ENCODE measurements at places on chromosomes 1 and 21.
A peak's percentile ranks its signal among the peaks of the same experiment; 100 is the strongest.

GRCh38 chr1:89175601-89176256, at the start of gene GBP7:
Gene GBP7, minus strand, starts transcription at chr1:89176003. Its CDS starts 4,068 bp downstream, at chr1:89171935.
- DNase-seq = no peak
- no peaks in the 10 kb centered on the region for H3K36me3 ChIP-seq
- H3K4me3 ChIP-seq = no peak within 1 kb of the TSS
- no peaks in the 10 kb centered on the region for H3K4me1 ChIP-seq
- H3K27ac ChIP-seq = no peak within 1 kb of the TSS

- DNase-seq = no peak
- peaks cover 32% of the 10 kb centered on the region for H3K27me3 ChIP-seq
- no peaks in the 10 kb centered on the region for H3K36me3 ChIP-seq
- H3K4me1 ChIP-seq = no peaks in the 10 kb centered on the region
- no peak overlapping the region for H3K27ac ChIP-seq
- no peak overlapping the region for H3K4me3 ChIP-seq
These were observed 58.6 kb downstream of the ATP5PO start for GRCh38 chr21:33856893-33857527.

GRCh38 chr1:32350785-32351398, 11.4 kb downstream of the FAM229A start:
- H3K27me3 ChIP-seq = no peaks in the 10 kb centered on the region
- peak overlapping the region; percentile 42 for H3K27ac ChIP-seq
- DNase-seq = peak; percentile 78
- peak overlapping the region; percentile 52 for H3K4me3 ChIP-seq
- H3K36me3 ChIP-seq = no peaks in the 10 kb centered on the region

DNA sequence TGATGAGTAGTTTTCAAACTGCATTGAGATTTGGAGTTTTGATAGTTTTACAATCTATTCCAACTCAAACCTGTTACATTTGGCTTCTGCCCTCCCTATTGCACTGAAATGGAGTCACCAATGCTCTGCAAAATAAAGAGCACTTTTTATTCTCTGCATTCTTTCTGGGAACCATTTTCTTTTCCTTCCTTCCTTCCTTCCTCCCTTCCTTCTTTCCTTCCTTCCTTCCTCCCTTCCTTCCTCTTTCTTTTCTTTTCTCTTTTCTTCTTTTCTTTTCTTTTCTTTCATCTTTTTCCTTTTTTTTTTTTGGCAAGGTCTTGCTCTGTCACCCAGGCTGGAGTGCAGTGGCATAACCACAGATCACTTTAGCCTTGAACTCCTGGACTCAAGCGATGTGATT, 114.2 kb downstream of the TBX19 start:
- no peak overlapping the region for H3K27ac ChIP-seq
- no peak for DNase-seq
- H3K36me3 ChIP-seq = no peaks in the 10 kb centered on the region
- H3K4me1 ChIP-seq = peaks cover 17% of the 10 kb centered on the region
- H3K4me3 ChIP-seq = no peak overlapping the region

DNA sequence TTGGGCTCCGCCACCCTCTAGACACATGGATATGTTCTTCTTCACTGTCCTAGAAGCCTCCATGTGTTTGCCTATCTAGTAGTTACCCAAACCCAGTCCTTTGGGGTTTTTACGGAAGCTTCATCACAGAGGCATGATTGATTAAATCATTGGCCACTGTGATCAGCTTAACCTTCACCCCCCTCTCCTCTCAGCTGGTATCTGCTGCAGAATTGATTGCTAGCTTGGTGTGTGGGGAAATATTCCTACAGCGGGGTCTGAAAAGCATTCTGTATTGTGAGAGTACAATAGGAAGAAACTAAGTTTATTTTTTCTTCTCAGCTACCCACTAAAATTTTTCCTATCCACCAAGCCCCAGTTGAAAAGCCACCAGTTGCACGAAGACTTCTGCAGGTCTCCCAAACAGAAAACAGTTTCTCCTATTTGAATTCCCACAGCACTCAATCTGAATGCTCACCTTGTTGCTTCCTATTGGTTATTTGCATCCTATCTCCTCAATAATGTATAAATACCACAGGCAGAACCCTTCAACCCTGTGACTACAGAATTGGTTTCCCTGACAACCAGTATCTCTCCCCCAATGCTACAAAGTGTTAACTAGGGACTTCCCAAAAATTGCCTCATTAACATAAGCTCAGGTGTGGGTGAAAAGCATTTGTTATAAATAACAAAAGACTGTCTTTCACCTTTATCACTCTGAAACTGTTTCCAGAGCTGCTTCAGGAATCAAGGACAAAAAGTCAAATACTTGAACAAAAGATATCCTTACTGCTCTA, 9.3 kb upstream of the VANGL1 start:
- DNase-seq = no peak
- H3K36me3 ChIP-seq = no peaks in the 10 kb centered on the region
- H3K4me1 ChIP-seq = no peaks in the 10 kb centered on the region
- H3K27ac ChIP-seq = no peak overlapping the region
- H3K4me3 ChIP-seq = no peak overlapping the region
- no peaks in the 10 kb centered on the region for H3K27me3 ChIP-seq

- DNase-seq = no peak
- H3K36me3 ChIP-seq = no peaks in the 10 kb centered on the region
- H3K4me1 ChIP-seq = peaks cover 16% of the 10 kb centered on the region
- H3K4me3 ChIP-seq = peak overlapping the region; percentile 56
- H3K27ac ChIP-seq = peak overlapping the region; percentile 95
- no peaks in the 10 kb centered on the region for H3K27me3 ChIP-seq
These were observed 8.7 kb upstream of the MDM4 start for GRCh38 chr1:204507317-204508105.

- no peak for DNase-seq
- H3K4me3 ChIP-seq = no peak overlapping the region
- H3K4me1 ChIP-seq = no peaks in the 10 kb centered on the region
- no peaks in the 10 kb centered on the region for H3K27me3 ChIP-seq
- H3K36me3 ChIP-seq = peaks cover 25% of the 10 kb centered on the region
These were observed 33.8 kb downstream of the PCNX2 start for GRCh38 chr1:233261695-233262094.

DNA sequence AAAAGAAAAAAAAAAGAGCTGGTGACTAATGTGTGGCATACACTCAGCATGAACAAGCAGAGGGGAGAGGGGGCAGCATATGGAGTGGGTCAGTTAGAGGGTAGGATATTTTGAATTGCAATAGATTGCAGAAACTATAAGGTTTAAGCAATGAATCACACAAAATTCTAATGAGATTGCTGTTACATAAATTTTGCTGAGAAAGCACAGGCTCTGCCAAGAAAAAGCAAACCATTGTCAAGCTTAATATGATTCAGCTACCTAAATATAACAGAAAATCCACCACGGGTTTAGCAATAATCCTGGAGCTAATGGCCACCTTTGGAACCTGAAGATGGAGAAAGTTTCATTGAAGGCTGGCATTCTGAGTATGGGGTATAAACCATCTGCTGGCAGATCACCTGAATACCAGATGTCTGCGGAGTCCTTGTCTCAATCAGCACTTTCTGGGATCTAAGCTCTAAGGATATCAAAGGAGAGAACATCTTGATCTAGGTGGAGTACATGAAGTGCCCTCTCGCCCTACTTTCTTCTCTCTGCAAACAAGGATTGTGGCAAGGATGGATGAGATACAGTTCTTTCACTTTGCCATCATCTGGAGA, 30.3 kb upstream of the ANGPTL7 start:
- DNase-seq = no peak
- peaks cover 2% of the 10 kb centered on the region for H3K36me3 ChIP-seq
- no peaks in the 10 kb centered on the region for H3K4me1 ChIP-seq
- H3K27me3 ChIP-seq = no peaks in the 10 kb centered on the region

DNA sequence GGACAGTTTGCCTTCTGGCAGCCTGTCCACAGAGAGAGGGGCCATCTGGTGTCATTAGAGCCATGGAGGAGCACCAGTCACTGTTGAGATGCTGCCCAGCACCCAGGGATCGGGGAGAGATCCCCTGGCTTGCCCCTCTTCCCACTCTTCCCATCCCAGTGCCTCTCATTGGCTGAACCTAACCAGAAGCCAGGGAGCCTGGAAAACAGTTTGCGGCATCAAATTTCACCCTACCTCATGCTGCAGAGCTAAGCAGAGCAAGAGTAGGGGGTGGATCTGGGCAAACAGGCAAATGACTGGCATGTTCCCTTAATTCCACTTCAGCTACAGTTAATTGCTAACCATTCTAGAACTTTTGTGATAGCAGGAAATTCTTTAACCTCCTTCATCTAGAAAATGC, 19.1 kb downstream of the TRAF5 start:
- no peak overlapping the region for H3K4me3 ChIP-seq
- H3K27me3 ChIP-seq = no peaks in the 10 kb centered on the region
- H3K36me3 ChIP-seq = peaks cover 4% of the 10 kb centered on the region
- peaks cover 63% of the 10 kb centered on the region for H3K4me1 ChIP-seq
- no peak for DNase-seq
- no peak overlapping the region for H3K27ac ChIP-seq

DNA sequence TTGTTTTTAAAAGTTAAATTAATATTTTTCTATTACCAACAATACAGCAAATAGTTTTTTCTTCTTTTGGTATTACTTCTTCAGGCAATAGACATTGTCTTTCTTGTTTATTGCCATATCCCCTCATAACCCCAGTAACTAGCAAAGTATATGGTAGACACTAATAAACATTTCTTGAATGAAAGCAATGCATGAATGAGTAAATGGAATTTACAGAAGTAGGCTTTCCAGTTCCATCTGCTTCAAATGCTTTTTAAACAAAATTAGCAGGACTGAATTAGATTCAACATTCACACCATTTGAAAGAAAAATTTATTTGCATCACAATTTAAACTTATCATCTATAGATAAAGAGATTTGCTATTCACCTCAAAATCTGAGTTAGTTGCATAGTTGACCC, 5.6 kb upstream of the DR1 start:
- H3K36me3 ChIP-seq = peaks cover 11% of the 10 kb centered on the region
- peaks cover 35% of the 10 kb centered on the region for H3K4me1 ChIP-seq
- no peaks in the 10 kb centered on the region for H3K27me3 ChIP-seq
- DNase-seq = no peak
- H3K4me3 ChIP-seq = no peak overlapping the region

DNA sequence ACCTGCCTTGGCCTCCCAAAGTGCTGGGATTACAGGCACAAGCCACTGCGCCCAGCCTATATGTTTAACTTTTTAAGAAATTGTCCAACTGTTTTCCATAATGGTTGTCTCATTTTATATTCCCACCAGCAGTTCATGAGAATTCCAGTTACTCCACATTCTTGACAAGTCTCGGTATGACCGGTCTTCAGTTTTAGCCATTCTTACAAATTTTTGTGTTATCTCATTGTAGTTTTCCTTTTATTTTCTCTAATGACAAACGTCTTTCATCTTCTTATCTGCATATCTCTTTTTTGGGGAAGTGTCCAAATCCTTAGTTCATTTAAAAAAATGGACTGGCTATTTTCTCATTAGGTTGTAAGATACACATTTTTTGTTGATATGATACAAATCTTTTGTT, 132.5 kb downstream of the HS2ST1 start:
- H3K27me3 ChIP-seq = no peaks in the 10 kb centered on the region
- DNase-seq = no peak
- H3K4me3 ChIP-seq = no peak overlapping the region
- H3K36me3 ChIP-seq = no peaks in the 10 kb centered on the region
- H3K27ac ChIP-seq = no peak overlapping the region
- H3K4me1 ChIP-seq = peaks cover 25% of the 10 kb centered on the region

DNA sequence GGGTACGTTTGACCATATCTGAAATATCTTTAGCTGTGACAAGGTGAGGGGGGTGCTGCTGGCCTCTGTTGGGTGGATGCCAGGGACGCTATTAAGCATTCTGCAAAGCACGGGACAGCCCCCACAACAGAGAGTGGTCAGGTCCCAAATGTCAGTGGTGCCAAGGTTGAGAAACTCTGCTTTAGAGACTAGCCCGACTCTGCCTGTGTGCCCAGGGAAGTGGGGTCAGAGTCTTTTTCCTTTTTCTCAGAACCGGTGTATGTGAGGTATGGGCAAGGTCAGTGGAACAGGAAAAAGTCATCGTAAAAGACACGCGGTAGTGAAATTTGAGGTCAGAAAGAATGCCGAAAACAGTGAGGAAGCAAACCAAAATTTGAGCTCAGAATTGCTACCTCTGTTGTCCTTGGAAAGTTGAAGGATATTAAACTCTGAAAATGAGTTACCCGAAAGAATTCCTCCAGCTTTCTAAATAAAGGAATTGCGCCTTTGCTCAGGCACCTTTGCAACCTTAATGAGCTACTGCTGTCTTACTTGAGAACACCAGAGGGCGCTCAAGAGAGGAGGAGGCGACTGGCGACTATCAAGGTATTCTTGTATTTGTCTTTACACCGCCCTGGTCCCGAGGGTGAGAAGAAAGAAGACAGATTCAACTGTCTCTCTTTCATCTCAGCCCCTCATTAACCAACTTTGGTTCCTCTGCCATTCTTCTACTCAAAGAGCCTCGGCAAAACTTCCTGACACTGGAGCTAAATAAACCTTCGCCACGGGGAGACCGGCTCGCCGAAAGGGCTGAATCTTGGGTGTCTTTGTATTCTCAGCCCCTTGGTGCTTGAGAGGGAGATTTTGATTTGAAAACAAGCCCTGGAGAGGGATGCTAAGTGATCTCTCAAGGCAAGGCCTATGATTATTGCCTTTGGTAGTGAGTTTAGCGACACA, 85.4 kb upstream of the OLIG2 start:
- no peaks in the 10 kb centered on the region for H3K27me3 ChIP-seq
- H3K4me1 ChIP-seq = peaks cover 3% of the 10 kb centered on the region
- no peaks in the 10 kb centered on the region for H3K36me3 ChIP-seq
- H3K4me3 ChIP-seq = no peak overlapping the region
- no peak overlapping the region for H3K27ac ChIP-seq
- DNase-seq = peak; percentile 26

DNA sequence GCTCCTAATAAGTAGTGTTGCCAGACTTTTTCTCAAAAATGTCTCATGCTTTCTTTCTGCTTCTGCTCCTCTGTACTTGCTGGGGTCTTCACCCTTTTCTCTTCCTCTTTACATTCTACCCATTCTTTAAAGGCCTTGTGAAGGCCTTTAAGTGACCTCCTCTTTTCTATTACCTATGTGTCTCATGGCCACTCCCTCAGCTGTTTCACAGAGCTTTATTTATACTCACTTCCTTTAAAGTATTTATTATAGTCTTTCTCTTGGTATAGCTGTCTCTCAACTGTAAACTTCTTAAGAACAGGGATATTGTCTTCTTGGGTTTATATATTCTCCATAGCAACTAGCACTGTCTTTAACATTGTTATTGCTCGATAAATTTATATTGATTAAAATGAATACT, 792 bp downstream of the GOLPH3L start:
- peak overlapping the region; percentile 14 for H3K27ac ChIP-seq
- peaks cover 13% of the 10 kb centered on the region for H3K4me1 ChIP-seq
- DNase-seq = no peak
- no peaks in the 10 kb centered on the region for H3K27me3 ChIP-seq

GRCh38 chr1:187244623-187245022, 415.9 kb downstream of the PLA2G4A start:
- H3K27ac ChIP-seq = no peak overlapping the region
- no peak overlapping the region for H3K4me3 ChIP-seq
- DNase-seq = no peak
- no peaks in the 10 kb centered on the region for H3K4me1 ChIP-seq

- H3K36me3 ChIP-seq = no peaks in the 10 kb centered on the region
- no peak overlapping the region for H3K27ac ChIP-seq
- no peak overlapping the region for H3K4me3 ChIP-seq
- DNase-seq = no peak
These were observed 86.1 kb upstream of the KIAA0040 start for GRCh38 chr1:175278734-175279116.

Data from T-cell (primary cell).